Activated CD4-positive, CD25-positive, alpha-beta regulatory T cell treated with anti-CD3 and anti-CD28 coated beads, Interleukin-2, amount 50 U/mL, for 72 hours (primary cell): ENCODE measurements at places on chromosomes 11 and 22.

- peak; percentile 15 for DNase-seq
Observed at GRCh38 chr11:61980783-61981541, 13.5 kb upstream of the FTH1 start.

GRCh38 chr22:28597665-28598064 is 82.0 kb downstream of the TTC28 start:
- DNase-seq: no peak

DNA sequence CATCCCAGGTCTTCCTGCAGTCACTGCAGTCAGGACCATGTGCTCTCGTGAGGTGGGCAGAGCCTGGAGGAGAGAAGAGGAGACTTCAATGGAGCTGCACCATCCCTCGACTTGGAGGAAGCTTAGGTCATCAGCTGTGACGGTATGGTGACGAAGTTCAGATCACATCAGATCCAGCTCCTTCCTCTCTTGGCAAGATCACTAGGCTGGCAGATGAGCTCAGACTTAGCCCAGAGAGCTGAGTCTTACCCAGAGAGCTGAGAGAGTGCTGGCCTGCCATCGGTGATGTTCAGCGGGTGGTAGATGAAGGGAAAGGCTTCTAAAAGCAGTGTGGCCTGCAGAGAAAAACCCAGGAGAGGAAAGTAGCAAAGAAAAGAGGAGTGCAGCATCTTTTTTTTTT is 1.8 kb upstream of the SLC15A3 start:
- no peak for DNase-seq

DNA sequence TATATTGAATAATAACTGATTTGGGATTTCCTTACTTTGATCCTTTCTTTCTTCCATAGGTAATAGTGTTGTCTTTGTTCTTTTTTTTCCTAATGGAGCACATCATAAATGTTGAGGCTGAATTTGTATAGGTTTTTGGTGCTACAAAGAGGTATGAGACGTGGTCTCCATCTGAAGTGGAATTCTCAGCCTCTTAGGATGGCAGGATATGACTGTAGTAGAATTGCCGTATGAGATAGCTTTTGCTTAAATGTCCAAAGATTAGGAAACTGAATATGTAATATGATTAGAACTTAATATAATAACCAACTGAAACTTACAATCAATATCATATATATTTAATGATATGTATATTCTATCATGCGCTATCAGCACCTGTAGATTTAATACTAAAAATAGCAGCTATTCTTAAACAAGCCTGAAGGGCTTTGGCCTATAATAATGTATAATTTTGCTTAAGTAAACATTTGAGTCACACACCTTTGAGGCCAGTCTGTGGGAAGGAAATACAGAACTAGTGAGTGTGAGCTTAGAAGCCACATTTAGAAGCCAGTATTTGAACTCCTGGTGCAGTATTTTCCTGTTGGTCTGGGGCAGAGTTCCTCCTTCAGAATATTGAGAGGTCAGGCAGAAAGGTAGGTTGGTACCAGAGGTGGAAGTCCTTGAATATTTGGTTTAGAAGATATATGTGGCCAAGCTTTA is 62.6 kb downstream of the SWAP70 start:
- no peak for DNase-seq

- no peak for DNase-seq
Observed at GRCh38 chr22:46029574-46030200, 52.7 kb upstream of the WNT7B start.

- DNase-seq: no peak
Observed at GRCh38 chr11:58047818-58048217, 17.1 kb downstream of the OR6Q1 start.

- no peak for DNase-seq
Observed at GRCh38 chr11:22938691-22939090, 78.4 kb upstream of the CCDC179 start.

DNA sequence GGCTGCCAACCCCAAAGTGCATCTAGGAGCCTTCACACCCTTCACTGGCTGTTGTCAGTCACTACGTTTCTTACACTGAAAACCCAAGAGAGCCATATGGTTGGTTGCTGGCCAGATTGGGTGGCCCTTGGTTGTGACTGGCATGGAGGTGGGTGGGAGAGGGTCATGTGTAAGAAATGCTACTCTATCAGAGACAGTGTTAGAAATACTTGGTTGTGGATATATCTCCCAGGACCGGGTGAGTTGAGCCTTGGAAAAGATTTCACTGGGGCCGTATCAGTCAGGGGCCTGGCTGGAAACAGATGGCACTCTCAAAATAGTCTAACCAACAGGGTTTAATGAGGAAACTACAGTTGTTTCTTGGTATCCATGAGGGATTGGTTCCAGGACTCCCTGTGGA is 15.2 kb downstream of the ENDOD1 start:
- DNase-seq: no peak

DNA sequence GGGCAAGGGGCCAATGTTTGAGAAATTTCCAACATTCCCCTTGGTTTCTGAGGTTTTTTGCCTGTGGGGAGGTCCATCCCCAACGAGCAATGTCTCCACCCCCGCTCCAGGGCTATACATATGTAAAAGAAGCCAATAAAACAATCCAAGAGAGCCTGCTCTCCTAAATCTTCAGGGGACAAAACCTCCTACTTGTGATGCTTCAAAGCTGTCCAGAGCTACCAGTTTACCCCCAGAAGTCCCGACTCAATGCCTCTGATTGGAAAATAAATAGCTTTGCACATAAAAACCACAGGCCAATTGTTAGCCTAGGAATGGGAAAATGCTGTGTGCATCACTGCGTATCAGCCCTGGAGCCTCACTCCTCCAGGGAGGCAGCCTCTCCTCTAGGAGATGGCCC is 66.0 kb upstream of the PAX6 start:
- no peak for DNase-seq

DNA sequence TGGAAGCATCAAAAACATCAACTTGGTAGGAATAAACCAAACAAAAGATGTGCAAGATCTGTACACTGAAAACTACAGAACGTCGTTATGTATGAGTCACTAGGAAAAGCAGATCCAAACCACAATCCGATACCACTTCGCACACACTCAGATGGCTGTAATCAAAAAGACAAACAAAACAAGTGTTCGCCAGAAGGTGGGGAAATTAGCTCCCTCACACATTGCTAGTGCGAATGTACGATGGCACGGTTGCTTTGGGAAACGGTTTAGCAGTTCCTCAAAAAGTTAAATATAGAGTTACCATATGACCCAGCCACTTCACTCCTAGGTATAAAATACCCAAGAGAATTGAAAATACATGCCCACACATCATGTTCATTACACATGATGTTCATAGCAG is 14.8 kb upstream of the CARD10 start:
- no peak for DNase-seq

DNA sequence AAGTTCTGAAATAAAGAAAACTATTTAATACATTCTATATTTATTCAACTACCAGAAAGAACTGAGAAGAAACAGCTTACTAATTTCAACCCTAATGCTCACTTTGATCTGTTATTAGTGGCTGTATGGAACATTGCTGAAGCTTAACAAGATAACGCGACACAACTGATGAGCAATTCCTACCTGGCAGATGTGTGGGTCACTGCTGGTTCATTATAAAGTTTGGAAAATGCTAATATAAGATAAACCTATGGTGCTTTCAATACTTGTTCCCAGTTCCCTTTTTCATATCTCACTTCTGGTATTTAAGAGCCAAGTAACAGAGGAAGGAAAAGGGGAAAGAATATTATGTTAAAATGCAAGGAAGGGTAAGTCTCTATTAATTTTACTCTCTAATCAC is 10.5 kb downstream of the CTSC start:
- no peak for DNase-seq

- no peak for DNase-seq
Observed at GRCh38 chr22:37223965-37224551, 11.8 kb upstream of the SSTR3 start.

DNA sequence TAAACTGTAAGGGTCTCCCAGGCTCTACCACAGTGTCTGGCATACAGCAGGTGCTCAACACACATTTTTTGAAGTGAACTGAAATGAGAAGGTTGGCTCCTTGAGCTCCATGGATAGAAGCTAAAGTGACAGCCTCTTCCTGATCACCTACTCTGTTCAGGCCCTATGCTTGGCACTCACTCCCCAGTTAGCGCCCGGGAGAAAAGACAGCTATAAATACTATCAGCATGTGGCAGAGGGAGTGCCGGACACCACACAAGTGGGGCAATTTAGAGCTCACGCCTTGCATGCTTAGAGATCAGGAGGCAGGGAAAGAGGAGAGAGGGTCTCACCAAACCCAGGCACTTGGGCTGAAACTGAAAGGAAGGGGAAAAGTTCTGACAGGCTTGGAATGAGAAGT is 195.5 kb downstream of the BUD13 start:
- DNase-seq: no peak

GRCh38 chr11:110297076-110297725 is 787 bp upstream of the RDX start:
- DNase-seq: no peak

GRCh38 chr22:49664371-49664881 is 163.2 kb downstream of the BRD1 start:
- no peak for DNase-seq

- no peak for DNase-seq
Observed at GRCh38 chr11:35933320-35933871, 10.5 kb upstream of the LDLRAD3 start.

- peak; percentile 78 for DNase-seq
Observed at GRCh38 chr22:37561212-37562048, 1.1 kb downstream of the CDC42EP1 start.

DNA sequence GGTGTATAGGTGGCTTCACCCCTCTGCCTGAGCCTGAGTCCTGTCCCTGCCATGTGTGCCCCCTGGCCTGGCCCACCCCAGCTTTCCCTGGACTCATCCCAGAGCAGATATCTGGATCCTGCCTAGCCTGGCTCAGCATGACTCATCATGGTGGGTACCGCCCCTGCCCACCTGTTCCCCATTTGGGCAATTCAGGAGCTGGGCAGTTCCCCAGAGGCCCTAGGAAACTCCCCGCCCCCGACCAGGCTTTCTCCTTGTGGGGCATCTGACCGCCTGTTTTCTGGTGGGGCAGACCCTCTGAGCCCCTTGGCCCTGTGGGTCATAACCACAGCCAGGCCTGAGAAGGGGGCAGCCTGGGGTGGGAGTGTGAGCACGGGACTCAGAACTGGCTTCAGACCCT is 4.4 kb downstream of the TSPO start:
- no peak for DNase-seq

- no peak for DNase-seq
Observed at GRCh38 chr11:10824888-10825287, 16.2 kb upstream of the EIF4G2 start.

- no peak for DNase-seq
Observed at GRCh38 chr22:29083933-29084591, 11.2 kb downstream of the KREMEN1 start.

DNA sequence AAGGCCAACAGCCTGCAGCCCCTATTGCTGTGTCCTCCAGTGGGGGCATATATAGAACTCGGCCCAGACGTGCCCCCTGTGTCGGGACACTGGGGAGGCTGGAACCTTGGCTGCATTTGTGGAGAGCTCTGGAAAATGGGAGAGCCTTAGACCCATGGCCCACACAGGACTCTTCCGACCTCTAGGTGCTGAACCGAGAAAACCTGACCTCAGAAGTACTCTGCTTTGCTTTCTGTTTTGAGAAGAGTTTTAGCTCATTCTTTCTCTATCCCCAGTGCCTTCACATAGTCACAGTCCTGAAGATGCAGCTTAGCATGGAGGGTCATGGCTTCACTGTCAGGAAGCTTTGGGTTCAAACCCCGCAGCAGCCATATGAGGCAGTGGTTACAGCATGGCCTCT is 271.8 kb upstream of the B3GAT1 start:
- no peak for DNase-seq

DNA sequence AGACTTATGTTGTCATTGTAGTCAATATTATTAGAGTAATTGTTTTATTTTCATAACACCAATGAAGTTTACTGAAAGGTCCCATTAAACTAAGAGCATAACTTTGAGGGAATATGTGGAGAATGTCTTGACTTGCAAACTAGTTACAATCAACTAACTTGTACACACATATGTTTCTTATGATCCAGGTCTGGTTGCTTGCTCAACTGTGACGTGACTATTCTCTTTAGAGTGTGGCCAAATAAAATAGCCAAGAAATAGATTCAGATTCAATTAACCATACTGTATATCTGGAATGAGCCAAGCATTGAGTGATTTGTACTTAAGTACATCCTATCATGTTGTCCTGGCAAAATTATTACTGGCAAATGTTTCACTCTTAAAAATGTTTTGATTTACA is 101.7 kb downstream of the METTL15 start:
- no peak for DNase-seq

DNA sequence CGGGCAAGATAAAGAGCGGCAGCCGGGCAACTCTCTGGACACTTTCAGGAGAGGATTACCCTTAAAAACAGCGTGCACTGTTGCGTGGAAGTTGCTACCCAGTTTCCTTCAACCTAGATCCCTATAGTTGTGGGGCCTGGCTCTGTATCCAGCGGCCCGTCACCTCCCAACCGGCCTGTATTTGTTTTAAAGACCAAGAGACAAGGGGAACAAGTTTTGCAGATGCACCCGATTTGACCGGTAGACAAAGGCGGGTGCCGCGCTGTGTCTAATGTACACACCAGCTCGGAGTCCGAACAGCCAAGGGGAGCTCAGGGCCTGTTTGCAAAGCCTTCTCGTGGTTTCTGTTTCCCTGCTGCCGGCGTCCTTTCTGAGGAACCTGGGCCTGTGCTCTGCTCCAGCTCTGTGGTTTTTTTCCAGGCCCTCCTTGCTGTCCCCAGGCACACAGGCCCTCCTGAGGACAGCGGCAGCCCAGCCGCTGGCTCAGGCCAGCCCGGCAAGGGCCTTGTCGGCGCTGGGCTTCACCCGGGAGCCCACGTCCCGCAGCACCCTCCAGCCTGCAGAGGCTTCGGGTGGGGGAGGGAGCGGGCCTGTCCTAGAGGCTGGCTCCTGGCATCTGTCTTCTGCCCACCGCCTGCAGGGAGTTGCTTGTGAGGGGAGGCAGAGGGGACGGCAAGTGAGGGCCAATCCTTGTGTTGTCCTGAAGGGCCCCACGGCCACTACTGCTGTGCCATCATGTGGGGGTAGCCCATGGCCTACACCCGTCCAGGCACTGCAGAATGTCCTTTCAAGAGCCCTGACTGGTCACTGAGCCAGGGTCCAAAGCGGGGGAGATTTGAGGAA is 1.4 kb downstream of the TBX1 start:
- DNase-seq: no peak

- no peak for DNase-seq
Observed at GRCh38 chr11:47524291-47524874, 28.5 kb downstream of the CELF1 start.
